ENCODE measurements at places on chromosomes 6 and 20.

DNA sequence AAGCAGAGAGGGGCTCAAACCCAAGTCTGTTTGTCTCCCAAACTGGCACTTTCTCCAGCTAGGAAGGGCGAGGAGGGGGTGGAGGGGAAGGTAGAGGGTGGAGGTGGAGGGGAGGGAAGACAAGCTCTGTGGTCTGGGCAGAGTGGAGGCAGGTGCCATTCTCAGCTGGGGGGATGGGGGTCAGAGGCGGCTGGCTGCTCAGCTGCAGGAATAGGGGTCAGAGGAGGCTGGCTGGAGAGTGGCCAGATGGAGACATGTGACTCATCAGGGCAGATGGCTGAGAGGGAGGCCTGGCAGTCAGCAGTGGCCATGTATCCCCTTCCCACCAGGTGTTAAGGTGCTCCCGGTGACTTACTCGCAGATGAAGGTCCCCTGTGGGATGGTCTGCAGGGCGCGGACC lies 3.5 kb upstream of the SLC44A4 start:
- DNase-seq = no peak

DNA sequence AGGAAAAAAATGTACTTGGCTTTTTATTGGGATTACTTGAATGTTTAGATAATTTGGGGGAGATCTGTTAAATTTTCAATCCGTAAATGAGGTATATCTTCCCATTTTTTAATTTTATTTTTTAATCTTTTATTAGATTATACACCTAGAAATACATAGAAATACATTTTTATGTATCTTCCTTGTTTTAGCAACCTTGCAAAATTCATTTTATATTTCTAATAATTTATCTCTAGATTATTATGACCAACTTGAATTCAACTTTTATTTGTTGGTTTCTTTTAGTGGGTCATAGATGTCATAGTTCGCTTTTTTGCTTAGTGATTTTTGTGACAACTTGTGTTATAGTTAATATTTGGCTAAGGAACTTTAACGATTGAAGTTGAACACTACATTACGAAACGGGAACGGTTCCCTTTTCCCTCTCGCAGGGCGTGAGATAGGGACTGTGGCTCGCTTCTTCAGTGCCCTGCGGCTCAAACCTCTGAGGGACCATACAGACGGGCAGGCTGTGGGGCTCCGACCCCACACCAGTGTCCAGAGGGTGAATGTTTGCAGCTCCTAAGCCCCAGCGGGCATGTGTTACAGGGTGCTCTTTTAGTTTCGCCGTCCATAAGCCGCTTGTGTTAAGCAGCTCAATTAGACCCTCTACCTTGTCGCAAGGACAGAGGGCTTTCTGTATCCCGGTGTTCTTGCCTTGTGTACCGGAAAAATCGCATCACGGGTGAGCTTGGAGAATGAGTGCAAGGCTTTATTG lies 53.8 kb downstream of the PRND start:
- DNase-seq = no peak

DNA sequence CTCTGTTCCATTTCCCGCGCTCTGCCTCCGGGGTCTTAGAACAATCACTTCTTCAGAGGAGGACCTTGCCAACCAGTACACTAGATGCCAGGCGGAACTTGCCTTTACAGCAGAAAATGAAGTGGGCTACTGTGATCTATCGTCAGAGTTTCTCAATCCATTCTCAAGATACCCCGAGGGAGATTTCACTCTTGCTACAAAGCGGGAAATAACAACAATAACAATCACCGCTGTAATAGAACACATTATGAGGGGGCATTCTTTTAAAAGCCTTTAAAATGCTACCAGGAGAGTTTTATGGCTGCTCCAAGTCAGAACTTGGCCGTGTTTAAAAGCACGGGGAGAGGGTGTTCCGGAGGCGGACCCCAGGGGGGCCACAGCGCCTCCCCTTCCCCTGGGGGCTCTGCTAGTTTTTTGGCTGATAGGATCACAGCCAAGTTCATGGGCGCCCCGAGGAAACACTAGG lies 617.0 kb upstream of the AGPAT4 start:
- no peak for DNase-seq

DNA sequence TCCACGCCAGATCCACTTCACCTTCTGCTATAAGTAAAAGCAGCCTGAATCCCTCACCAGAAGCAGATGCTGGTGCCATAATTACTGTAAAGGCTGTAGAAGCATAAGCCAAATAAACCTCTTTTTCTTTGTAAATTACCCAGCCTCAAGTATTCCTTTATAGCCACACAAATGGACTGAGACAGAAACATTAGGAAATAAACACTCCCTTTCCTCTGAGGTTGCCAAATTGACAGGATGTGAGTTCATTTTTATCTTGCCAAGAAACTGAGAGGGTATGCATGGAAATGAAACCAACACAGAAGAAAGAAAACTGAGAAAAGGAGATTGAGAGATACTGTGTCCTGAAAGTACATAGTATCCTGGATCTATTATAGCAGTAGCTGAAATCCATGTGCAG lies 481.2 kb downstream of the HAO1 start:
- DNase-seq = no peak

DNA sequence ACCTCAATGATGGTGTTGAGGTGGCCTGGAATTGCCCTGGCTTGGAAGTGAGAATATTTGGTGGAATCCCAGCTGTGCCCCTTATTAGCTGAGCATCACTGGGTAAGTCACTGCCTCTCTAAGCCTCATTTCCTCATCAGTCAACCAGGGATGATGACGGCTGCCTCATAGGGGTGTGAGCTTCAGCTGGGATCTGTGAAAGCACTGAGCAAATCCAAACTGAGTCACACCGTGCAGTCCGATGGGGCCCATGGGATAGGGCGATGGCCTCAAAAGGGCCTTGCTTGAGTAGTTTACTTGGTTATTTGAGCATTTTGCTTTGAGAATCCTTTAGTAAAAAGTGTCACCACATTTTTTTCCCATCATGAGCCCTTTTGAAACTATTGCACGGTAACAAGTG lies 1.1 kb downstream of the SLC22A1 start:
- no peak for DNase-seq

DNA sequence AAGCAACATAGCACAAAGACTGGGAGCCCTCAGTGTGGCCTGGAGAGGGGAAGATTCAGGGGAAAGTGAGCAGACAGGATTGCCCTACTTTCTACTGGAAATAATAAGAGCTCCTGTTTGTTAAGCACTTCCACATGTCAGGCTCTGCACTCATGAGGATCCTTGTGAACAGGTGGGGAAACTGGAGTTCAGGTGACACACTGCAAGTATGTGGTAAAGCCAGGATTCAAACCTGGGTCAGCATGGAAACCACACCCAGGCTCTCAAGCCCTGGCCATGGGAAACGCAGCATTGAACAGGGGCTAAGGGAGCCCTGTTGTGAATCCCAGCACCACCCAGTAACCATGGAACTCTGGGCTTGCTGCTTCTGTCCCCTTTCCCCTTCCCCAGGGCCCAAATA lies 42.8 kb upstream of the ID1 start:
- DNase-seq = no peak

- no peak for DNase-seq
These were observed 143.6 kb upstream of the TMEM170B start for GRCh38 chr6:11393713-11394627.

DNA sequence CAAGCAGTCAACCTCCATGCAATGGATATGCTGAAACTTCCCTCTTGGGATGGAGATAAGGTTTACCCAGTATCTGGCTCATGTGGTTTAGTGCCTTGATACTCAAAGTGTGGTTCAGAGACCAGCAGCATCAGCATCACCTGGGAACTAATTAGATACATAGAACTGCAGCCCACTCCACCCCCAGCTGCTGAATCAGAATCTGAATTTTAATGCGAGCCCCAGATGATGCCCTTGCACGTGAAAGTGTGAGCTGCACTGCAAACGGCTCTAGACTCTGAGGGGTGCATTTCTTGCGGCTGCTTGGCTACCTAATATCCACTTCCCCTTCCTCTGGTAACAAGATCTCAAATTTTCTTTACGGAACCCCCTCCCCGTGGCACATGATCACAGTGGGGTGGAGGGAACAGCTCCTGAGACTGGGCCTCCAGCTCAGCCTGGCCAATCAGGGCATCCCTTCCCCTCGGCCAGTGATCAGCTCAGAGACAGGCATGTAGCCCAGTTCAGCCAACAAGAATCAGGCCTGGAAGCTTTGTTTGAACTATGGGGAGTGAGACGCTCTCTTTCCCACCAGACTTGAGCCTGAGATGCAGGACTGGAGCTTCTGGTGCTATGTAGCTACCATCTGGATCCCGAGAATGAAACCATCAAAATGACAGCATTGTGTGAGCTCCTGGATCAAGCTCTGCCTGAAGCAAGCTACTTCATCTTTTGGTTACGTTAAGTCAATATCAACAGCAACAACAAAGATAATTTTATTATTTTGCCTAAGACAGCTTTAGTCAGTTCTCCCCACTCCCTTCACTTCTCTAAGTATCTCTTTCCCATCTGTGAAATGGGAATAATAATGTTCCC lies 12.8 kb downstream of the KCNK15 start:
- DNase-seq = no peak

GRCh38 chr20:36259177-36260061 lies 23.1 kb downstream of the AAR2 start:
- peak; percentile 49 for DNase-seq

GRCh38 chr6:20997143-20997769 lies 463.0 kb downstream of the CDKAL1 start:
- no peak for DNase-seq

GRCh38 chr6:73032586-73032985 lies 192.7 kb downstream of the KHDC1L start:
- DNase-seq = no peak

GRCh38 chr6:70675822-70676221 lies 8.1 kb downstream of the SMAP1 start:
- DNase-seq = no peak

GRCh38 chr20:12482661-12483060 lies 526.1 kb upstream of the SPTLC3 start:
- DNase-seq = no peak

DNA sequence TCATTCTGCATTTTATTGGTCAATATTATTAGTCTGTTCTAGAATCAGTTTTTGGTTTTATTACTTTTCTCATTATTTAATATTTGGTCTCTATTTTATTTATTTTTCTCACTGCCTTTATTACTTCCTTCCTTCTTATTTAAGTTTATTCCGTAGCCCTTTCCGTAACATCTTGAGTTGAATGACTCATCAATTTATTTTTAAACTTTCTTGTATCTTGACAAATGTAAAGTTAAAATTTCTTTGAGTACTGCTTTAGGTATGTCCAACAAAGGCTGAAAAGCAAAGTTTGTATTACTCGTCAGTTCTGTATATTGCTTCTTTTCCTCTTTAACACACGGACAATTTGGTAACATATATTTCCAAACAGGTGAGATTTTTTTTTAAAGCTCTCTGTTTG lies 192.0 kb downstream of the CD109 start:
- no peak for DNase-seq

DNA sequence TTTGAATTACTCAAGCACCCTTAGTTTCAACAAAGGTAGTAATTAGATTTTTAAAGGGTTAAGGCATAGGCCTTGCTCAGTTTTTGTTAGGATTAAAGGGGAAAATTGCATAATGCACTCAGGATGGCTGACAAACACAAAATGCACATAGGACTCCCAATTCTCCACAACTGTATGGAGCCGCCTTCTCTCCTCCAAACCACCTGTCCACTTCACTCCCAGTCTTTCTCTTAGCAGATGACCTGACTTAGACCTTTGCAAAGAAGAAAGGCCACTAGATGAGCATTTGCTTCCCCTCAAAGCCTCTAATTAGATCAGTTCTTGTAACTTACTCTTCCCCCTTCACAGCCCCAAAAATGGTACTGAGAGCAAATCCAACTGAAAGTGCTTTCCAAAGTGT lies 20.1 kb downstream of the NSFL1C start:
- no peak for DNase-seq

GRCh38 chr6:142331601-142332000 lies 29.8 kb downstream of the ADGRG6 start:
- no peak for DNase-seq

DNA sequence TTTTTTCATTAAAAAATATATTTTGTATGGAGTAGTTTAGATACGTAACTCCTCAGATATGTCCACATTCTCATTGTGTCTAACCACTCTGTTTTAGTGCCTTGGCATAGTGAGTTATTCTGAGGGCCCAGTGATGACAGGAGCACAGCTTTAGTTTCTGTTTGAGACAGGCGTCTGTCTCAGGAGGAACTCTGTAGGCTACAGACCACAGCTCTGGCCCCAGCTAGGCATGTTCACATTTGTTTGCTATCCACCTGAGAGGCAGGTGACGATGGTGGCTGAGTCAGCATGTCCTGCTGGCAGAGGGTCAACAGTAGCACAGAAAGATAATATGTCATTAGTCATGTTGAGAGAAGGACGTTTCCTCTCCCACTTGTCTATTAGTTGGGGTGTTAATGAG lies 16.3 kb downstream of the LRRC1 start:
- DNase-seq = peak; percentile 41

DNA sequence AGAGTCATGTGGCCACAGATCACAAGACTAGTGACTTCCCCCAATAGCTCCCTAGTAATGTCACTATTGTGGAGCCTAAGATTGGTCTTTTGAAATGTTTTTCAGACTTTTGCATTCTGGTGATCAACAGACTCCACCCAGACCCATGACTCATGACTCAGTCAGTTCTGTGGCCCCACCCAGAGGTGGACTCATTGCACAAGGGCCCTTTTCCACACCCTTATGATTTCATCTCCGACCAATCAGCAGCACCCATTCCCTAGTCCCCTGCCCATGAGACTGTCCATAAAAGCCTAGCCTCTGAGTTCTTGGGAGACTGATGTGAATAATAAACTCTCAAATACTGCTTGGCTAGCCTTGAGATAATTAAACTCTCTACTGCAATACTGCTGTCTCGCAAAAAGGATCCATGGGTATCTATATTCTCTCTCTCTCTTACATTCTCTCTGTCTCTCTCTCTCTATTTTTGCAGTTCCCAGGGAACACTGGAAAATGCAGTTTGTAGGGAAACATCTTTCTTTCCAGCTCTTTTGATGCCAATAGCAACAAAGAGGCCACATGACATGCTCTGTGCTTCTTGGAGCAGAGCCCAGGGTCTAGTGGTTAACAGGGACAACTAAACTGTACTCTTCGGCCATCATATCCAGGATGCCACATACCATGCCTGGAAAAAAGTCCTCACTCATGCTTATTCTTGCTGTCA lies 71.3 kb upstream of the IYD start:
- DNase-seq = no peak

GRCh38 chr20:1654996-1655395 lies 2.6 kb downstream of the SIRPG start:
- no peak for DNase-seq
